Epithelial cell of esophagus (primary cell): ENCODE measurements at places on chromosomes 4 and X.

DNA sequence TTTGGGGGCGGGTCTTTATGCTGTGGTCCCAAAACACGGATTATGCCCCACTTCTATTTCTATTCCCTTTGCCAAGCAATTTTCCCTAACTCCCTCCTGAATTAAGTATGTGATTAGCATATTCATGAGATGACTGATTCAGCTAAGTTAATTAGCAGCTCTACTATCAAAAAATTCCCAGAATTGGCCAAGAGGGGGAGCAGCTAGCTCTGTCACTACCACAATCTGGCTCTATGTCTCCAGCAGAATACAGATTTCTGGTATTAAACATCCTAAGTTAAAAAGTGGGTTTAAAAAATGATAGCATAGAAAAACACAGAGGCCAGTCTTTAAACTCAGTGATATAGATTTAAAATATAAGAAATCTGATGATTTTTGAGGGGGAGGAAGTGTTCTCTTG lies 80.3 kb downstream of the GPC4 start:
- DNase-seq: peak; percentile 46

- peak; percentile 46 for DNase-seq
Observed at GRCh38 chr4:138110815-138111214, 131.3 kb downstream of the SLC7A11 start.

DNA sequence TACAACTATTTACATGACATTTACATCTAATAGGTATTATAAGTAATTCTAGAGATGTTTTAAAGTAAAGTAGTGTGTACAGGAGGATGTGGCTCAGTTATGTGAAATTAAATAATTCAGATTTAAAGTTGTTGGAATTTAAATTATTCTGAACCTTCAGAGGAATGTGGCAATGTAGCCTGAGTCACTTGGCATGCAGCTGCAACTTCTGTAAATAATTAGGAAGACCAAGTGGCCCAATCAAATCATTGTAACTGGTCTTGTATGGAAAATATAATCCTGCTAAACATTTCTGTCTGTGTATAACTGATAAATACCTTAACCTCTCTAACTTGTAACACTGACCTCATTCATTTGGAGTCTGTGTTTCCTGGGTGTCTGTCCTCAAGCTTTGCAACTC lies 828.9 kb downstream of the GLUD2 start:
- peak; percentile 56 for DNase-seq

DNA sequence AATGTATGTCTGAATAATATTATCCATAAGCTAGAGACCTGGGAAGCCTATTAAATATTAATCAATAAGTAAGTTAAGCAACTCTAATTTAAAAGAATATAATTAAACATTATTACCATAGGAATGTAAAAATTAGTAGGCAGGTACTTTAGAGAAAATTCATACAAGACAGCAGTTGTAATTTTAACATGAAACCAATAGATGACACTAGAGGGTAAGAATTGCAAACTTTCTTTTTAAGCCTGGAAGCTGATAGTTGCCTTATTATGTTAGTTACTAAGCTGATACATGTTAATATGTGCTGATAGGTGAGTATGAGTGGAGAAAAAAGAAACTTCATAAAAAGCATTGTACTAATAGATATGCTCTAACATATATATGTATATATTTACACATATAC lies 1157.4 kb downstream of the FAM133A start:
- DNase-seq: peak; percentile 13

DNA sequence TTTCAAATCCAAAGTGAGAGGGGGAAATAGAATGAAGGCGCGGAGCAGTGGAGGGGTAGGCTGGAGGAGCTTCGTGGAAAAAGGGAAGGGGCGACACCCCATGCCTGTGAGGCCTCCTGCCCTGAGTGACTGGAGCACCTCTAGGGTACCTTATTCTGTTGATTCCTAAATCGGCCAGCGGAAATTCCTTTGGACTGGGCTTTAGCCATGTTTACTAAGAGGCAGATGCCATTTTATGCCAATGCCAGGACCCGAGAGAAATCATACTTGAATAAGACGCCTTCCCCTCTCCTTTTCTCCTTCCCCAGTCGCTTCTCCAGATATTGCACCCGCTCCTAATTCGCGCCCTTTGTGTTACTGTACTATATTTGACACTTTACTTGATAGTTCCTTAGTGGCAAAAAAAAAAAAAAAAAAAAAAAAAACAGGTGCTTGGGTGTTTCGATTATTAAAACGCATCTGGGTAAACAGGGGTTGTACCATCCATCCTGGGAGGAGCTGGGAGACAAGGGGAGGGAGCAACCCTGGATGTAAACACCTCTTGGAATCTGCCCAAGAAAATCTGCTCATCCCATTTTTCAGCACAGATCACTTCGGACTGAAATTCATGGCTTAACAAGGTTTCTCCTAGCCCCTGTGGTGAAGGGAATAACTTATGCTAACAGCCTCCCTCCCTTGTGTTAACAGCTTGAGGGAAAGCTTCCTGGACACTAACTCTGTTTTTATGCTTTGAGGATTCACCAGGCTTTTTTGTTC lies 1.5 kb downstream of the BMP3 start:
- no peak for DNase-seq

- DNase-seq: no peak
Observed at GRCh38 chr4:52868133-52868532, 6.0 kb downstream of the RASL11B start.

- DNase-seq: peak; percentile 61
Observed at GRCh38 chr4:2686379-2687265, 69.5 kb downstream of the TNIP2 start.

DNA sequence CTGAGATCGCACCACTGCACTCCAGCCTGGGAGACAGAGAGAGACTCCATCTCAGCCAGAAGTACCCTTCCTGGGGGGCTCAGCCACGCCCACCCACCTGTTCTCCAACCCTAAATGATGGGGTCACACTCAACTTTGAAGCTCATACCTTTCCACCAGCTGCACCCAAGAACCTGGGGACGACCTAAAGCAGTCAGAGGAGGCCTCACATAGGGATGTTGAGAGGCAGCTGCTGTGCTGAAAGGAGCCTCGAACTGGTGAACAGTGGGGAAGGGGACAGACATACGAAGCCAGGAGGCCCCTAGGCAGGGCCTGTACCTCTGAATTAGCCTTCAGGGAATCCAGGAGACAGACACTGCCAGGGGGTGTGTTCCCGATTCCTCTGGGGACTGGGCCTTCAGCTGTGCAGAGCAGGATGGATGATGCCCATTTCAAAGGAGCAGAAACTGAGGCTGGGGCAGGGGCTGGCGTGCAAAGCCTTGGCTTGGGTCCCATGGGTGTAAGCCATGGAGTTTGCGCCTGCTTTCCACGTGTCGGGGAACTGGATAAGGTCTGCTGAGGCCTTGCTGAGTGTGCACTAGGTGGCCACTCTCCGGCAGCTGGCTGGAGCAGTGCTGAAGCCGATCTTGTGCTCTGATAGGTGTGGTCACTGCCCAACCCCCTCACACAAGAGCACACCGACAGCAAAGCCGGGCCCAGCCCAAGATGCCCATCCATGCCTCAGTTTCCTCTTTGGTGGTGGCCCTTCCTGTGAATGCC lies 130.8 kb downstream of the CPZ start:
- no peak for DNase-seq

DNA sequence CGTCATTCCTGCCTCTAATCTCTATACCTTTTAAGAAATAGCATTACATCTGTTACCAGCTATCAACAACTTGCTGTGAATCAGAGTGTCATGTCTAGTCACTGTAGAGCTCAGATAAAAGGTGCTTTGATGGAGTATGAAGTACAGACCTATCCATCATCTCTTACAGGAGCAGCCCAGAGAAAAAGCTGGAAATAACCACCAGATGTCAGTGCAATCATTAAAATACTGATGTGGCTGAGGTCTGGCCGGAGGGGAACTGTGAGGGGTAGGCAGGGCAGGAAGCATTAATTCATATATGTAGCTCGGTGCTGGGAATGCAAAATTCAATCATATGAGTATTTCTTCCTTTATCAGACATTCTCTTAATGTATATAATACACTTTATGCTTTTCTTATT lies 100.6 kb downstream of the AKAP4 start:
- peak; percentile 12 for DNase-seq

GRCh38 chrX:40209951-40210617 lies 112.3 kb upstream of the BCOR start:
- DNase-seq: peak; percentile 54

GRCh38 chrX:108537005-108537404 lies 97.4 kb downstream of the COL4A5 start:
- peak; percentile 48 for DNase-seq

GRCh38 chrX:155070663-155070974 lies 317 bp downstream of the CMC4 start:
- DNase-seq: no peak

- DNase-seq: peak; percentile 52
Observed at GRCh38 chr4:105145156-105145902, 1.3 kb upstream of the TET2 start.

DNA sequence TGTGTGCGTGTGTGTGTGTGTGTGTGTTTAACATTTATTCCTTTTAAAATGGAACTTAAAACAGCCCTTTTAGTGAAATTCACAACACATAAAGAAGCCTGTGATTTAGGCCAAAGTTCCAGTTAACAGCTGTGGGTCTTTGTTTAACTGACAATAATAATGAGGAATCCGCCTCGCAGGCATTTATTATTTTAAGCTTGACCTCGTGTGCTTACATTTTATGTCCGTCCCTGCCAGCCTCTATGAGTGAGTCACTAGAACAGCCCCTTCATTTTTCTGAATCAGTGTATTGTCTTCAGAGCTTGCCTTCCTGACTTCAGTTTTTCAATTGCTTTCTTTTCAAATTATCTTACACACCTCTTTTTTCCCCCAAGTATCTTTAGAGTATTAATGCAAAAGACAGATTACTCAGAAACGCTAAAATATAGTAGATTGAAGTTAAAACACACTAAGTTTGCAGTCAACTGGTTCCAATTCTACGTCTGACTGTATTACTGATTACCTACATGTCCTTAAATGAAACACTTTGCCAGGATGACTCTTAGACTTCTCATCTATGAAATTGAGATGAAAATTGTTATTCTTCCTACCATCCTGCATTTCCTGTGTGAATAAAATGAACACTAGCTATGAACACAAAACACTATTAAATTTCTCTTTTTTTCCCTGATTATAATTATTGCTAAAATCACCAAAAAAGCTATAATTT lies 319.6 kb upstream of the HS3ST1 start:
- peak; percentile 76 for DNase-seq

DNA sequence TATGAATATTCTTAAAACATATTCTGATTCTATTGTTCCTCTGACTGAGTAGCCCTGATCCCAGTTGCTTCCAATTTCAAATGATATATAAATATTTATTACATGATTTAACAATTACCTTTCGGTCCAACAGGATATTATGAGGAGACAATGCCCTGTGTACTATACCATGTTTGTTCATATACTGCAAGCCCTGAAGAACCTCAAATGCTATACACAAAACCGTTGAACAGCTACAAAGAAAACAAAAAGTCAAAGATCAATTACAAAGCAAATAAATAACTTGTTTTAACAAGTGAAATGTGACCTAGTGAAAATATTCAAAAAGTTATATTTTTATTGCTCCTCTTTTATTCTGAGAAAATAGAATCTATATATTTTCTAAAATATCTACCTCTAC lies 54.0 kb downstream of the TBCK start:
- DNase-seq: no peak

- DNase-seq: no peak
Observed at GRCh38 chr4:81737865-81738559, 266.3 kb upstream of the RASGEF1B start.

- DNase-seq: no peak
Observed at GRCh38 chr4:153901220-153901619, 112.3 kb upstream of the SFRP2 start.

- DNase-seq: no peak
Observed at GRCh38 chrX:110051559-110051958, 48.6 kb downstream of the TMEM164 start.

DNA sequence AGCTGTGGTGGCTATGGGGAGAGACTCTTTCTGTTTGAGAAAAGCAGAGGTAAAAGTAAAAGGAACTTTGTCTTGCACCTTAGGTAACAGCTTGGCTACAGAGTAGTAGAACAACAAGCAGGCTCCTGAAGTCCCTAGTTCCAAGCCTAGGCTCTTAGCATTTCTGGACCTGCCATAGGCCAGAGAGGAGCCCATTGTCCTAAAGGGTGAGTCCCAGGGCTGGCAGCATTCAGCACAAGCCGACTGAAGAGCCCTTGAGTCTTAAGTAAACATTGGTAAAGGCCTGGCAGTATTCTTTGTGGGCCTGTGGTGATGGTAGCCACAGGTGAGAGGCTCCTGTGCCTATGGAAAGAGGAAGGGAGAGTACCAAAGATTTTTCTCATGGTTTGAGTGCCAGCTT lies 38.2 kb downstream of the CSN3 start:
- no peak for DNase-seq

DNA sequence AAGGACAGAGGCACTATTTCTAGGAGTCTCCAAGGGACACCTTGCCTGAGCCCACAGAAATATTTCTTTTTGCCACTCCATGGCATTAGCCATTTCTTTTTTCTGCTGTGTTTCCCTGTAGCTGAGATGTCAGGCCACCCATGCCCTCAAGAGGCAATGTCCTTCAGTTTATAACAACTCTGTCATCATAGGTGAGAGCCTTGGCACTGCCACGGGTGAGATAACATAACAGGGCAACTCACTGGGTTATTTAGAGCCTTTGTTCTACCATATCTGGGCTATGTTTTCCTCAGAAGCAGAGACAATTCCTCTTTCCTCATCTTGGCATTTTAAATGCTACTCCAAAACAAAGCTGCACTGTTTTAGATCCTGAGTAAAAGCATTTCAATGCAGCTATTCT lies 99.9 kb upstream of the MAOA start:
- no peak for DNase-seq

DNA sequence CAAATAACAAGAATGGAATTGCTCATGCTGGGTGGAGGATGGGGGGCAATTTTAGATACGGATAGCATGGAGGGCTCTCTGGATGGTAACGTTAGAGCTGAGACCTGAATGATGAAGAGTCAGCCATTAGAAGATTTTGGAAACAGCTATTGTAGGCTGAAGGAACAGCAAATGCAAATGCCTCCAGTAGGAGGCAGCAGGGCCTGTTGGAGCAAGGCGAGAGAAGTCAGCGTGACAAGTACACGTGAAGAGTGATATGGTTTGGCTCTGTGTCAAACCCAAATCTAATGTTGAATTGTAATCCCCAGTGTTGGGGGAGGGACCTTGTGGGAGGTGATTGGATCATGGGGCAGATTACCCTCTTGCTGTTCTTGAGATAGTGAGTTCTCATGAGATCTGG lies 59.3 kb upstream of the SOD3 start:
- peak; percentile 39 for DNase-seq
